ENCODE measurements at places on chromosomes 2 and 18.

DNA sequence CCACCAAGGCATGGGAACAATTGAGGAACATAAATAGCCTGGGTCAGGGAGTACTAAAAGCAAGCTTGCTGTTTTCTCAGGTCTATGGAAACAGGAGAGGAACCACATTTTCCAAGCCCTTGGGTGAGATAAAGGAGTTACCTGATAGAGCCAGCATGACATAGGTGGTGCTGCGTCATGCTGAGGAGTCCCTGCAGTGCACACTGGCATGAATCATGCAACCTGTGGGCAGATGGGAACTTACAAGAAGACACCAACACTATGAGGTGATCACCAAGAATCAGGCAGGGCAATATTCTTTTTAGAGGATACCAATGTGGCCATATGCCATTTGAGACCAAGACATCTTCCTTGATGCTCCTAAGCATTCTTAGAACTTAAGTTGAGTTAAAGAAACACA, 531.8 kb downstream of the ZEB2 start:
- no peak for DNase-seq

DNA sequence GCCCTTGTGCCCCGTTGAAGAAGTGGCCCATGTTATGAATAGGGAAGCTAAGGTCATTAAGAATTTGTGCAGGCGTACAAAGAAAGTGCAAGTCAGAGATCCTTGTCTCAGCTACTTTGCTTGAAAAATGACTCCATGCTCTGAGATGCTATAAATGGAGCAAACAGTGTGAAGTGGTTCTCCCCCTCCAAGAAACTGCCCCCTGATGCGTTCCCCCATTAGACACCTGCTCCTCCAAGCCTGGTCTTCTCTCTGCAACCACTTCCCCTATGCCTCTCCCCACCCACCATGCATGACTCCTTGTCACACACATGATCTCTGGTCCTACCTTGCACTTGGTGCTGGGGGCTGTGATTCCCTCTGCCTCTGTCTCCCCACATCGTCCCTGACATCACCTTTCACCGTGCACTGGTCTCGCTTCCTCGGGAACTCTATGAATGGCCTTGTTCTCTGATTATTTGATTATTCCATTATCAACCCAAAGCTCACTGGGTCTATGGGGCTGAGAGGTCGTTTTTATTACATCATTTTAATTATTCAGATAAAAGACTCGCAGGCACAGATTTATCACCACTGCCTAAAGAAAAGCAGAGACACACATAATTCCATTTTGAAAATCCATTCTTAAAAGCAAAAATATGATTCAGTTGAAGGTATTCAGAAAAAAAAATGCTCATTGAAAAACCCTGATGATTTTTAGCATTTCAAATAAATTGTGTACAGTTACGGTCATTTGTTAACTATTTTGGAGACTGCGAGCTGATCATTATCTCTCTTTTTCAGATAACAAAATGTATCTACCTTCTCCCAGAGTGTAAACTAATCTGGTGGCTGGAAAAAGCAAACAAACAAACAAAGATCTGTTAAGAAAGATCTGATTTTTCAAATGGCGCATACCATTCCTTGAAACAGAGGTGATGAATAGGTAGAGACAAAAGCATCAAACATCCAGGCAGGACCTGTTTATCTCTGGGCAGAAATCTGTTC, 294.9 kb downstream of the SOX11 start:
- DNase-seq: no peak

GRCh38 chr2:70124983-70125480, 37.8 kb downstream of the PCBP1 start:
- no peak for DNase-seq

DNA sequence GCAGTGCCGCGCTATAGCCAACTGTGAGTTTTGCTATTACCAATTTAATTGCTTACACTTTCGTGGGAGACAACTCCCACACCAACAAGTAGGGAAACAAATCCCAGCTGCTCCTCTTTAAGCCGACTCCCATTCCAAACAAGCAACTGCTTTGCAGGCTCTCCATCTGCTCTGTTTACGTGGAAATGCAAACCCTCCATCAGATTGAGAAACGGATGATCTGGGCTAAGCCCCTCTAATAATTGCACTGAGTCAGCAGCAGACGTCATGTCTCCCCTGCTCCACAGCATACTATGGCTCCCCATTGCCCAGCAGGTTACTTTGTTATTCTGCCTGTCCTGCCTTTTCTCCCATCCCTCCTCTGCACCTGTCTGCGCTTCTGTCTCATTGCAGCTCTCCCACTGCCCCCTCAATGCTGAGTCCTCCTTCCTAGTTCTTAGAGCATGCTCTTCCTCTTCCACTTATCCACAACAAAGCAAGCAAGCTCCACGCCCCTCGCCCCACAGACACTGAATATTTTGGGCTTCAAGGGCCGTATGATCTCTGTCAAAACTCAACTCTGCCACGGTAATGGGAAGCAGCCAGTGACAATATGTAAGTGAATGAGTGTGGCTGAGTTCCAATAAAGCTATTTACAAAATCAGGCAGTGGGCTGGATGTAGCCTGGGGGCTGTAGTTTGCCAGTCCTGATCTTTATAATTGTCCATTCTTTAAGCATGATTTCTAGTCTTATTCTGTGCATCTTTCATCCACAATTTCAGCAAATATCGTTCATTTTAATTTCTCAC, 39.5 kb upstream of the ARL4C start:
- DNase-seq: no peak

- no peak for DNase-seq
Measured at GRCh38 chr2:185279999-185280398, 458.6 kb upstream of the FSIP2 start.

DNA sequence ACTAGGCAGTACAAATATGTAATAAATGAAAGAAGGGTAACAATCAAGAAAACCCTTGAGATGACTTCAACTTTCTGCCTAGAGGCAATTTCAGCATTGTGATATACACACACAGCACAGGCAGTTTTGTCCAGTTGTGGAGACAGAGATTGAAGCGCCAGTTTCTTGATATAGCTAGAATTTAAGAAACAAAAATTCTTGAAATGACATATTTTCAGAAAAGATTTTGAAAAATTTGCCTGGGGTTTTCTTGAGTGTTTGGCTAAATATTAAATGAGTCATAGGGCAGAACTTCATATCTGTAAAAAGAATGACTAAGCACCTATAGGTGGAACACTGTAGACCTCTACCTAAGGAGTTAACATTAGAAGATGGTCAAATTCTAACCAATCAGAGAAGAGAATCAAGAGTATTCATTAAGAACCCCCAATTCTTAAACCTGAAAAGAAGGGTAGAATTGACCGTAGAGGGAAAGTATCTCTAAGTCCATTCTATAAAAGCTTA, 1266.8 kb upstream of the TMEFF2 start:
- no peak for DNase-seq

GRCh38 chr2:240290432-240291336, 144.8 kb upstream of the GPC1 start:
- DNase-seq: no peak

DNA sequence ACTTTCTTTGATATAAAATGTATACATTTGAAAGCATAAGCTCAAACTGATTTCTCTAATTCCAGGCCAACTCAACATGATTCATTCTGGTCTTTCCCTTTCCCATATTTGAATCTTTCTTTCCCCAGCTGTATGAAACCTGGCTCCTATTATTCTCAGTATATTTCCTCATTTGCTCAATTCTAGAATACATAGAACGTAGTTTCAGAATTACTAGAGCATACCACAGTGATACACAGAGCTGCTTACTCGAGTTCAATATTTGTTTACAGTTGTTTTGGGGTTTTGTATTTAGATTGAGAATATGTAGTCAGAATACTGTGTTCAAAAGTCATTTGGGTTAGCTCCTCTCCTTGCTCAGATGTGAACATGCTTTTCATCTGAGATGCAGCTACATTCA, 43.0 kb downstream of the TNFRSF11A start:
- DNase-seq: no peak

GRCh38 chr2:85152895-85153294, 19.7 kb downstream of the TCF7L1 start:
- no peak for DNase-seq

GRCh38 chr2:137345994-137346393, 580.6 kb downstream of the THSD7B start:
- DNase-seq: no peak

GRCh38 chr2:234453216-234453615, 43.7 kb downstream of the ARL4C start:
- DNase-seq: no peak

- DNase-seq: no peak
Measured at GRCh38 chr2:150292807-150293206, 194.7 kb downstream of the RND3 start.

GRCh38 chr2:14907014-14907612, 274.6 kb downstream of the LRATD1 start:
- DNase-seq: no peak

DNA sequence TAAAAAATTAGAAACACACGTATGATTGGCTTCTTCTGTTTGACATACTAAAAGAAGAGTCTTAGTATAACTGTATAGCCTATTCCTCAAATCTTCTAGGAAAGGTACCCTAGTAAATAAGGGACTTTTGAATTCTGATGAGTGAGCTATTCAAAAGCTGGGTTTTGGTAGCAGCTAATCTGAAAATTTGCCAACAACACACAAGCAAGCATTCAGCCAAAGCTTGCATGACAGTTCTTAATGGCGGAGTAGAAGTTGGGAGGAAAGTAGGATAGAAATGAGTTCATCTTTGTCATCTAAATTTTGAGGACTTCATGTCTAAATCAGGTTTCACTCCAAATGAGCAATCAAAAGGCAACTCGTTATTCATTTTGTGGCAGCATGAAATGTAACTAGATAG, 813.0 kb downstream of the MBD2 start:
- no peak for DNase-seq

DNA sequence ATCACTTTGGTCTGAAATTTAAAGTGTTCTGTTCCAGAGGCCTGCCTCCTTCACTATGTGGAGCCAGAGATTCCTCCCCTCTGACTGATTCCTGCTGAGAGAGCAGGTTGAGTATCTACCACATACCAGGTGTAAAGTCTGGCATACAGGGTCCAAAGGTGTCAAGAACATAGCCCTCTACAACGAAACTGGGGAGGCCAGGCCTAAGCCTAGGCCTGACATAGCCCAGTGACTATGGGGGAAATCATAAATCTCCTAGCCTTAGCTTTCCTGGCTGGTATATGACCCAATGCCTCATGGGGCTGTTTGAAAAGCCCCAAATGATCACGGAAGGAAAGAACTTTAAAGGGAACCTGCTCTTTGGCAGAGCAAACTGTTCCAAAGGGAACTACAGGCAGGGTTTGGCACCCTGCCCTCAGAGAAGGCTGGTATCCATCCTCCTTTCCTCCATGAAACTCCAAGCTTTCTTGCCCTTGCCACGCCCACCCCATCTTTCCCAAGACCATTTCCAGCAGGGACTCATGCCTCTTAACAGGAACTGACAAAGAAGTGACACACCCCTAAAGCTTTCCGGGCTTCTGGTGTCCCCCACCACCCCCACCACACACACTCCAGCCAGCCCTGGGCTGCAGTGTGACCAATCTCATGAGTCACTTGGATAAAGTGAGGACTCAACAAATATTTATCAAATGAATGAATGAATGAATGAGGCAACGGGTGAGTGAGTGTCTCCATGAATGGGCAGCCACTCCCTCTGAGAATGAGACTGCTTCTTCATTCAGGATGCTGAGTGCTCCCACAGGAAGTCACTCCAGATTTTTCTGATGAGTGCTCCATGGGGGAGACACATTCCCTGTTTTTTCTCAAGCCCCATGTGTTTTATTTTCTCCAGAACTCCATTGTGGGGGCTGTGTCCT, 114.5 kb upstream of the STPG4 start:
- no peak for DNase-seq

GRCh38 chr2:3034396-3034795, 343.2 kb downstream of the EIPR1 start:
- no peak for DNase-seq

DNA sequence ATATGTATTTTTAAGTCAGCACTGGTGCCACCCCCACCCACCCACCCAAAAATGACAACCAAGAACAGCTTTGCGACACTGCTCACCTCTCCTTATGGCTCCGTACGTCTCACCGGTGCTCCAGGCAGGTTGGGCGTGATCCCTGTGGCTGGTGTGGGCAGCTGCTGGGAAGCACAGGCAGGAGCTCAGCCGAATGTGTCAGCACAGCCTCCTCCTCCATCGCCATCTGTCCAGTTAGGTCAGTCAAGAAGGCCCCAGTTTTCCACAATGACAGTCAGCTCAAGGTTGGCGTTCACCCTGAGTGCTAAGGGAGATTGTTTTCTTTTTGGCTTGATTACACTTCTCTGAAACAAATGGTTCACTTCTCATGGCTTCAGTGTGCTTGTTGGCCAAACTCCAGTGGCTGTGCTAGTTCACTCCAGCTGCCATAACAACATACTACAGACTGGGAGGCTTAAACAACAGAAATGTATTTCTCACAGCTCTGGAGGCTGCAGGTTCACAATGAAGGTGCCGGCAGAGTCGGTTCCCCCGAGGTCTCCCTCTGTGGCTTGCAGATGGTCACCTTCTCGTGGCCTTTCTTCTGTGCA, 30.2 kb downstream of the AMER3 start:
- no peak for DNase-seq

All from NCI-H1417 treated with DMSO at 0.1 percent for 48 hours (cell line).